Aorta (tissue), 5 donors: ENCODE measurements at places on chromosomes 11 and 22. TPM values are rescaled to one million over a fixed set of nuclear protein-coding genes. Genes with fewer than 3 reads are reported as not detected.
A peak's percentile ranks its signal among the peaks of the same experiment; 100 is the strongest.

GRCh38 chr11:125940145-125940544 lies 5.7 kb upstream of the VSIG10L2 start:
- peak; percentile 26 for DNase-seq

DNA sequence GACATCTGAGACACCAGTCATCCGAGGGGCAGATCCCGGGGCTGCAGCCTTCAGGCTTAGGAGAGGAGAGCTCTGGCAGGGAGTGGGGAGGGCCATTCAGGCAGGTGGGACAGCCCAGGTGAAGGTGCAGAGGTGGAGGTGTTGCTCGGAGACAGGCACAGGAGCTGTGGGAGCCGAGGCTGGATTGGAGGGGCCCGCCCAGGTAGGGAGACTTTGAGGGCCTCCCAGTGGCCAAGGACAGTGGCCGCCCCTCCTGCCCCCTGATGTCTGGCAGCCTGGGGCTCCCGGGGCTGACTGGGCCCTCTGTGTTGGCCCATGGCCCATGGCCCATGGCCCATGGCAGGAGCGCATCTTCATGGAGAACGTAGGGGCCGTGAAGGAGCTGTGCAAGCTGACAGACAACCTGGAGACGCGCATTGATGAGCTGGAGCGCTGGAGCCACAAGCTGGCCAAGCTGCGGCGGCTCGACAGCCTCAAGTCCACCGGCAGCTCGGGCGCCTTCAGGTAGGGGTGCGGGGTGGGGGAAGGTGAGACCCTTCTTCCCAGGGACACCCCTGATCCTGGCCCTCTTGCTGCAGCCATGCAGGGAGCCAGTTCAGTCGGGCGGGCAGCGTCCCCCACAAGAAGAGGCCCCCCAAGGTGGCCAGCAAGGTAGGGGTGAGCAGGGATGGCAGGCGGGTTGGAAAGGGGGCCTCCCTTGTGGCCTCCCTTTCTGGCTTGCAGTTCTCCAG lies 13.3 kb downstream of the TMEM258 start:
- DNase-seq = no peak

DNA sequence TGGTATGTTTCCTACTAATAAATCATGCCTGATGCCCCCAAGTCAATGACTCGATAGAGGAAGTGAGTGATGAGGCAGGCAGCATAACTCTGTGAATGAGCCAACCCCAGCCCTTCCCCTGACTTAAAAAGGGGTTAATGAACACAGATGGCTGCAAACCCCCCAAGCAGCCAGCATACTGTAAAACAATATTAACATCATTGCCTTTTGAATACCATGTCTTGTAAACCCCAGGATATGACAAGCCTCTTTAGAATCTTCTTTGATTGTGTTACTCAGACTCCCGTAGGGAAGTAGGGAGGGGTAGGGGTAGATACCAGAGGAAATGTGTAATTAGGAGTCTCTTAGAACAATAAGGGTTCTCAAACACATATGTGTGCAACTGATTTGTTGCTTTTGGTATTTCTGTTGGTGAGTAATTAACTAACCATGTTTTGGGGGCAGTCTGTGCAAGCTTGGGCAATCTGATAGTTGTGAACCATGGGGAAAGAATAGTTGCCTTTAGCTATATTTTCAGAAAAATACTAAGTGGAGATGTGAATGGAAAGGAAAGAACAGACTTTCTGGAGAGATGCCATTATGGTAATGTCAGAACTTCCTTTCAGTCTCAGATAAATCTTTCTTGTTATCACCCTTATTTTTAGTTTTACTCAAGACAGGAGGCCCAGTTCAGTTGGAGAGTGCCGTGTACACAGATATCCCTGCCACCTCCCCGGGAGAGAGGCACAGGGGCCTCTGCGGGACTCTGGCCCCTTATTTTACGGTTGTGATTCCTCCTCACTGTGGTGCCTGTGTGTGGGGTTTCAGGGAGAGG lies 701.8 kb downstream of the NTM start:
- DNase-seq = no peak

DNA sequence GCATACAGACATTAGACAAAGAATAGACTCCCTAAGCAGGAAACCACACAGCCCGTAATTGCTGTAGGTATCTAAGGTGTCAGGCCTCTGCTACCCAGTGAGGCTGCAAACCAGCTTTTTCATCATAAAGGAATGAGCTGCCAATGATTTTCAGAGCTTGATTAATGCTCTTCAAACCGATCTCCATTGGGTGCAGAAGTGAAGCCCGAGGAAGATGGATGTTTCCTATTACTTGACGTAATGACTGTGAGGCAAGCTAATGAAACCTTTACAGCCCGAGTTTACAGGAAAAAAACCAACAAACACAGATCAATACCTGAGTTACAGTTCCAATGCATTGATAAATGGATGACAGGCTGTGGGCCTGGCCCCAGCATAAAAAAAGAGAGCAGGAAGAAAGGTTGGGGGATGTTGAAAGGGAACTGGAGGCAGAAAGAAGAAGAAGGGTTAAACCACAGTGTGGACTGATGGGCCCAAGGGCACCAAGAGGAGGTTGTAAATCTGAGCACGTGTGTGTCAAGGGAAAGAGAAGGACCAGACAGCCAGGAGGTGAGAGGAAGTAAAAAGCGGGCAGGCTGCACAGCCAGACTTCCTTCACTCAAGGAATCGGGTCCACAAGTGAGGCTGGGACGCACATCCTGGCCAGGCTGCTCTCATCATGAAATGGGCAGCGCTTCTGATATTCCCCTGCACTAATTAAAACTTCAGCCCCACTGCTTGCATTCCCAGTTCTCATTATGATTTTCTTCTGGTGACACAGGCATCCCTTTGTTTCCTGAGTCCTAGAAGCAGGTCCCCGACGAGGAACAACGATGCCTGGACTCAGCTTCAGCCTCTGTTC lies 70.6 kb upstream of the NTM start:
- DNase-seq = no peak

GRCh38 chr11:110032259-110032658 lies 60.9 kb upstream of the ZC3H12C start:
- no peak for DNase-seq

Gene CRYBA4
- not detected for total RNA-seq
